HT1080 (cell line): ENCODE measurements at places on chromosomes 4 and X. TPM values are rescaled to one million over a fixed set of nuclear protein-coding genes. Genes with fewer than 3 reads are reported as not detected.

SPANXB1 gene
- total RNA-seq: 0.55 and 1.4 TPM in 2 replicates

DNA sequence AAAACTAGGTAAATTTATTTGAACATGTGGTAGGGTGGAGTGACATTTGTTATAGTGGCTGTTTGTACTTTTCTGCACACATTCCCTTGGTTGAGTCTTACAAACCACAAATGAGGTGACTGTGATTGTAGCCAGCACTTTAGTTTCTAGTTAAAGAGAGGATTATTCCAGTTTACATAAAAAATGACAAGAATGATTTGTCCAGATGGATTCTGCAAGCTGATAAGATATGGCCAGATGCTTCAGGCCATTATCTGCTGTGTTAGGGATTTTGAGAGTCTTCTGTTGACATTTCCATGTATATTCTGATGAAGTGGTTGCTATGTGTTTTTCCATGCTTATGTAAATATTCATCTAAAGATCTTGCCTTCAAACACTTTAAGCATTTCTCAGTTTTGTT, 31.0 kb upstream of the PDE5A start:
- no peak for DNase-seq

ETDA gene
- total RNA-seq: 0.16 TPM in 1 of 2 replicates, not detected in the other

DNA sequence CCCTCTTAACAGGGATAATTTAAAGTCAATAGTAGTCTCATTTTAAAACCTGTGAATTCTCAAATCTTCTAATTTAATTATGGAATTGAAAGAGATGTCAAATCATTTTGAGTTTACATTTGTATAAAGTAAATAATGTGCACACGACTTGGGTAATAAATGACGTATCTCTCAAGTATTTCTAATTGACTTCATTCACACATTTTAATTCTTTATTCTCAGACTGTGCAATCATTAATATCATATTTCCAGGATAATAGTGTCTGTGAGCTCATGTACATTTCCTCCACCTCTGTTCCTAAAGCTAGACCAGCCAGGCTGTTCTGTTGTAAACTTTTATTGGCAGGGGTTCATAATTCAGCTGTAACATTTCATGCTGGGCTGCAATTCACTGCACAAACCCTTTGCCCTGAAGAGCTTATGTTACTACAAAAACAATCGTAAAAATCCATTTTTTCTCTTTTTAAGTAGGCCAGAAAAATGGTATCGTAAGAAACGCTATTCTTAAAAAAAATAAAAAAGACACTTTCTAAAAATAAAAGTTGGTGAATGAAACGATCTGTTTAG, 1103.1 kb upstream of the TENM3 start:
- no peak for DNase-seq

SOX3 gene
- not detected in 2 replicates for total RNA-seq

DNA sequence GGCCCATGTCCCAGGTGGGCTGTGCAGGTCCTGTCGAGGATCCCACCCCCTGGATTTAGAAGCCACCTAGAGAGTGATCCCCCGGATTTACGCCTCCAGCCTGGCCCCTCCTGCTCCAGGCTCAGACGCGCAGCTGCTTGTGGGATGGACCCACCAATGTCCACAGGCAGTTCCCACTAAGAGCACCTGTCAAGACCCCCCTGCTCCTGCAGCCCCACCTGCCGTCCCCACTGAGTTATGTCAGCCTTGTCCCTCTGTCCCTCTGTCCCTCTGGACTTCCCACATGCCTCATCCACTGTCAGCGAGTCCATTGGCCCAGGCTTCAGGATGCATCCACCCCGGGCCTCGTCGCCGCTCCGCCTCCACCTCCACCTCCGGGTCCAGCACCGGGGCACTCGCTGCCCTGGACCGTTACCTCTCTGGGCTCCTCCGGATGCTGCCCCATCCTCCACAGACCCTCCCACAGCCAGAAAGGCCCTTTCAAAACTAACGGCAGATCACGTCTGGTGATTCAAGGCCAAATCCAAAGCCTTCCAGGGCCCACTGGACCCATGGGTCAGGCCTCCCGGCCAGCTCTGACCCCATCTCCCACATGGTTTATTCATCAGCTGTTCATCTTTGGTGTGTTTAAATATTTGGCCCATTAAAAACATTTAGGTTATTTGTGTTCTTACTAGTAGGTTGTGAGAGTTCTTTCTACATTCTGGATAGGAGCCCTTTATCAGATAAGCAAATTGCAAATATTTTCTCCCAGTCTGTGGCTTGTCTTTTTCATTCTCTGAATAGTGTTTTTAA, 28.3 kb downstream of the HTRA3 start:
- DNase-seq: no peak

DNA sequence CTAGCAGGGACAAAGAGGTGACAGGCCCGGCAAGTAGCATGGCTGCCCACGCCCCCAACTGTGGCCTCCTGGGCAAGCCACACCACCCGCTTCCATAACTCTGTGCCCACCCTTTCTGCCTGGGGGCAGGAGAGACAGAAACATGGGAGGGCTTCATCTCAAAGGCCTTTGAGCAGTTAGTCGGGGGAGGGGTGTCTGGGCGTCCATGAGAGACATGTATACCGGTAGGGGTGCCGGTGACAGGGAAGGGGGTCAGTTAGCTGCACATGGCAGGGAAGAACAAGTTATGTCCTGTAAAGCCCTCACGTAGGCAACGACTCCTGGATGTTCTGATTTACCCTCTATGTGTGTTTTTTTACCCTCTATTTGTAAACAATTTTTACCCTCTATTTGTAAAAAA, 9.3 kb downstream of the PDZD4 start:
- no peak for DNase-seq

- no peak for DNase-seq
These were observed 41.9 kb downstream of the SLC7A11 start for GRCh38 chr4:138200236-138200590.

RBMX2 gene
- total RNA-seq: 21.7 and 25.4 TPM in 2 replicates

TMEM31 gene
- not detected in 2 replicates for total RNA-seq

DNA sequence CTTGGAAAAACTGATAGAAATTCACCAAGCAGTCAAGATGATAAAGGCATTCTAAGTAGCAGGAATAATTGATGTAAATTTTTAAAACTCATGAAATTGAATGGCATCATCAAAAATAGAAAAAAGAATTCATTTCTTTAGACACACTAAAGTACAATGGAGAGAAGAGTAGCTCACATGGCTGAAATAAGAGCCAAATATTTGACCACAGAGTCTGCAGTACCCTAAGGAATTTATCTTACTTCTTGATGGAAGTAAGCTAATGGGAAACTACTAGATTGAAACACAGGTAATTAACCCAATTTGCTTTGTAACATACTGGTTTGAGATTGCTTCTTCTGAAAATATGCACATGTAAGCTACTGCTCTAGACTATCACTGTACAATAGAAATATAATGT, 70.8 kb upstream of the GPM6A start:
- no peak for DNase-seq

RAB39B gene
- total RNA-seq: 0.50 and 0.85 TPM in 2 replicates

GNRHR gene
- total RNA-seq: not detected in 2 replicates

GRCh38 chr4:83618431-83618830, 82.5 kb downstream of the GPAT3 start:
- DNase-seq: peak; percentile 89

RRH gene
- 0.17 TPM in 1 of 2 replicates, not detected in the other for total RNA-seq

DNA sequence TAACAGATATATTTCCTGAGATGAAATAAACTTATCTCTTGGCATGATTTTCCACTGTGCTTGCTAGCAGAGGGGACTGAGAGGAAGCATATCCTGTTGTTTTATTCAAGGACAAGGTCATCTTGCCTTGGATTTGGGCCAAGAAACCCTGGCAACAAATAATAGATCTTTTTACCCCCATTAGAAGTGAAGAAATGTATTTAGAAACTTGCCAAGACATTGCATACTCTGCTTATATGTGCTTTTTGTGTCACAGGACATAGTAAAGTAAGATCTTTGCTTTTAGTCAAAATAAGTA, 170.2 kb downstream of the RAPGEF2 start:
- DNase-seq: peak; percentile 17

- no peak for DNase-seq
These were observed 9.9 kb downstream of the VEGFC start for GRCh38 chr4:176782794-176783193.

RNF128 gene
- 0.30 and 0.64 TPM in 2 replicates for total RNA-seq

CSAG2 gene
- 2.9 and 6.1 TPM in 2 replicates for total RNA-seq

- DNase-seq: no peak
These were observed 303.1 kb downstream of the IQCM start for GRCh38 chr4:149512501-149512900.

DNA sequence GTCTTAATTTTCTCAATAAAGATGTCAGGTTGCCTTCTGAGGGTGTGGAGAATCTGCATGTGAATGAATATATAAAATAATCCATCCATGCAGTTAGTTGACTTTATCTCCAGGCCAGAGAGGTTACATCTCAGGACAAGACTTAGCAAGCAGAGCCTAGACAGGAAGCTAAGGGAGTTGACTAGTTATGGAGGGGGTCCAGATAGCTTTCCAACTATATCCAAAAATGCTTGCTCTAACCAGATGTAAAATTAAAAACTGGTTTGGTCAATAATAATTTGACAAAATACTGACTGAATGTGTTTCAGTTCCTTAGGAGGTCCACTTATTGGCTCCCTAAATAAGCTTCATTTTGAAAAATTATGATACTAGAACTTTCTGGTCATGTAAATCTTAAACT, 101.4 kb downstream of the PAPSS1 start:
- no peak for DNase-seq

DNA sequence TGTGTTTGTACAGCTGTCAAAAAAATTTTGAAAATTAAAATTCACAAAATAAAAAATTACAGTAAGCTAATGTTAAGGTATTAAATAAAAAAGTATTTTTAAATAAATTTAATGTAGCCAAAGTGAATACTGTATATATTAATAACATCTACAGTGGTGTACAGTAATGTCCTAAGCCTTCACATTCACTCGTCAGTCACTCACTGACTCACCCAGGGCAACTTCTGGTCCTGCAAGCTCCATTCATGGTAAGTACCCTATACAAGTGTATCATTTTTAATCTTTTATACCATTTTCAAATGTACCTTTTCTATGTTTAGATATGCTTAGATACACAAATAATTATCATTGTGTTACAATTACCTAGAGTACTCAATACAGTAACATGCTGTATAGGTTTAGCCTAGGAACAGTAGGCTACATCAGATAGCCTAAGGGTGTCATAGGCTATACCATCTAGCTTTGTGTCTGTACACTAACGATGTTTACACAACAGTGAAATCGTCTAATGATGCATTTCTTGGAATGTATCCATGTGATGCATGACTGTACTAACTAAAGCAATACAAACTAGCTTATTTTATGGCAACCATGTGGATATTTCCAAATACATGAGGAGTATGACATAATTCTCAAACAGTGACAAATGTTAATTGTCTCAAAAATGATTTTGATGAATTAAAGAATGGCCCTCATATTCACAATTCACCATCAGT, 13.7 kb downstream of the DDX60 start:
- DNase-seq: peak; percentile 35

DNA sequence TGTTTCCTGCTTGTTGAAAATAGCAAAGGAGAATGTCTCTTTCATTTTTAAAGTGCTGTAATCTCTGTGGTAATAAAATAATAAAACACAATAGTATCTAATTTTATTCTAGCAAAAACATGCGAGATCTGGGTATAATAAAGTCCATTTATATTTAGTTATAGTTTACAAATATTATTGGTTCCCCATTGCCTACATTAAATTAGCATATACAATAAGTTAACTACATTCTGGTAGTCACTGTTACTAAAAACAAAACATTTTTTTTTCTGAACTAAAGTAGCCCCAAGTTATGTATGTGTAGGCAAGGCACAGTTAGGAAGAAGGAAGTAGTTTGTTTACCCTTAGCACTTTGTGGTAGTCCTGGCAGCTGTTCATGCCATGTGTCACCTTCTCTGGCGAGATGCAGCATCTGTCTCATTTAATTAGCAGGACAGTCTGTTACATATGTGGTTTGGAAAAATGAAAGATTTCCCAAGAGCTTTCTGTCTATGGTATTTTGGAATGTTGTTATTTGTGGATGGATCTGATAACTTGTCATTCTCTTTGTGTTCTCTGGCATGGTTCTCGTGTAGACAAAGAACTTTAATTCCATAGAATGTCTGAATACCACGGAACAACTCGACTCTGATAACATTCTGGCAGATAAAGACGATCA, 231.3 kb upstream of the PITX2 start:
- DNase-seq: peak; percentile 88

DNA sequence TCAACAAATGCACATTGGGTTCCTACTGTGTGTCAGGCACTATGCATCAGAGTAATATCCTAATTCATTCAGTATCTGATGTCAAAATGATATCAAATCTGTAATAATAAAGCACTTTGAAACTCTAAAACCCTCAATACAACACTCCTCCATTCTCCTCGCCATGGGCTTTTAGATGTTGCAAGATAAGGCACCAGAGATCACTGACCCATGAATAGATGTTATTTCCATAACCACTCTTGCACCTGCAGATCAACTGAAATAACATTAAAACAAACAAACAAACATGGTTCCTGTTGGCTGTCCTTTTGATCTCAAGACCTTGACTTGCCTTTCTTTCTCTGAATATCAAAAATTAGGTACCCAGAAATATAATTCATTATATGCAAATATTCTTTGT, 100.2 kb downstream of the MAB21L2 start:
- no peak for DNase-seq

DNA sequence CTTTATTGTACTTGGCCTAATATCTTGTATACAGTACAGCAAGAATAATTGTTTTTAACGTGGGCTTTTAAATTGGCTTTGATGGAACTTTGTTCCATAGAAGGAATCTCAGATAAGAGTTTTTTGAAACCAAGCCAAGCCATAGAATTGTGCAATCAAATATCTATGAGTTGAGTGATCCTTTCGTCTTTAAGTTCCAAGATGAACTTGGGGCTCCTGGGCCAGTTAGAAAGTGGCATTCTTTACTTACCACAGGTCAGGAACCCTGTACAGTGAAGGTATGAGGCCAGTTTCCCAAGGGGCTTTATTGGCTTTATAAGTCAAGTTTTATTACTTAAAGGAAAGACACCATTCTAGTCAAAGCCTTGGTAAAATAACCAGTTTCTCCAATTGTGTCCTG, 2104.2 kb downstream of the PCDH7 start:
- DNase-seq: peak; percentile 31

DNA sequence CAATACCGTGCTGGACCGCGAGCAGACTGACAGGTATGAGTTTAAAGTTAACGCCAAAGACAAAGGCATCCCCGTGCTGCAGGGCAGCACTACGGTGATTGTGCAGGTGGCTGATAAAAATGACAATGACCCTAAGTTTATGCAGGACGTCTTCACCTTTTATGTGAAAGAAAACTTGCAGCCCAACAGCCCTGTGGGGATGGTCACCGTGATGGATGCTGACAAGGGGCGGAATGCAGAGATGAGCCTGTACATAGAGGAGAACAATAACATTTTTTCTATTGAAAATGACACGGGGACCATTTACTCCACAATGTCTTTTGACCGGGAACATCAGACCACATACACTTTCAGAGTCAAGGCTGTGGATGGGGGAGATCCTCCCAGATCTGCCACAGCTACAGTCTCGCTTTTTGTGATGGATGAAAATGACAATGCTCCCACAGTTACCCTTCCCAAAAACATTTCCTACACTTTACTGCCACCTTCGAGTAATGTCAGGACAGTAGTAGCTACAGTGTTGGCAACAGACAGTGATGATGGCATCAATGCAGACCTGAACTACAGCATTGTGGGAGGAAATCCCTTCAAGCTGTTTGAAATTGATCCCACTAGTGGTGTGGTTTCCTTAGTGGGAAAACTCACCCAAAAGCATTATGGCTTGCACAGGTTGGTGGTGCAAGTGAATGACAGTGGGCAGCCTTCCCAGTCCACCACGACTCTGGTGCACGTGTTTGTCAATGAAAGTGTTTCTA, 3.2 kb downstream of the PCDH7 start:
- DNase-seq: no peak

EPHA5 gene
- not detected in 2 replicates for total RNA-seq

GRCh38 chr4:104352211-104352610, 142.5 kb downstream of the CXXC4 start:
- peak; percentile 6 for DNase-seq

- no peak for DNase-seq
These were observed 1.7 kb downstream of the HCFC1 start for GRCh38 chrX:153969904-153970356.
